ENCODE measurements at places on chromosomes 12 and 14. TPM values are rescaled to one million over a fixed set of nuclear protein-coding genes. Genes with fewer than 3 reads are reported as not detected.

DNA sequence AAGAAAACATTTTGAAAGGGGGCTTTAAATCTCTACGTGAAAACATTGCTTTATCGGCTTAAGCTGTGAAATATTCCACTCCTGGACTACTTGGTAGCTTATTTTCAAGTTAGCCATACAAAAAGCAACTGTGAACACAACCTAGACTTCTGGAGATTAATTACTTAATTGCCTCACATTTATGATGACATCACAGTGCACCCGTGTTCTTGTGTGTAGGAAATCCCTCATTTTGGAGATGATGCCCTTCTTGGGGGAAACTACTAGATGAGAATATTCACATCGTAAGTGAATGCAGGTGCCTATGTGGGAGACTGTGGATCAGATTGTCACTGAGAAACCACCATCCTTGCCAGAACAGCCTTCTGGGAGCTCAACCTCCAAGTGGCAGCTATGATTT lies 10.5 kb upstream of the B4GALNT3 start:
- DNase-seq, result no peak

GRCh38 chr14:88683119-88683518 lies 109.6 kb downstream of the EML5 start:
- DNase-seq, result no peak

DNA sequence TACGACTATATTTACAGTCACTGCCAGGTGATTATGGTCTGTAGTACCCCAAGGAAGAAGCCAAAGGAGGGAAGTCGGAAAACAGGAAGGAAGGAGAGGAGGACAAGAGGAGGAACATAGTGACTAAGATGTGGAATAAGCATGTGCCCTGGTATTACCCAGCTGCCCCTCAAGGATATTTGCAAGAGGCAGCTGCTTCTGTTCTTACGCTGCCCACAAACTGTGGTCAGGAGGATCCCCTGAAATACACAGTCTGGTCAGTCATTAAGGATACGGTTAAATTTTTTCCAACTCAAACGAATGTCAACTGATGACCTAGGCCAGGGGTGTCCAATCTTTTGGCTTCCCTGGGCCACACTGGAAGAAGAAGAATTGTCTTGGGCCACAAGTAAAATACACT lies 126.5 kb downstream of the CMAS start:
- DNase-seq, result no peak

DNA sequence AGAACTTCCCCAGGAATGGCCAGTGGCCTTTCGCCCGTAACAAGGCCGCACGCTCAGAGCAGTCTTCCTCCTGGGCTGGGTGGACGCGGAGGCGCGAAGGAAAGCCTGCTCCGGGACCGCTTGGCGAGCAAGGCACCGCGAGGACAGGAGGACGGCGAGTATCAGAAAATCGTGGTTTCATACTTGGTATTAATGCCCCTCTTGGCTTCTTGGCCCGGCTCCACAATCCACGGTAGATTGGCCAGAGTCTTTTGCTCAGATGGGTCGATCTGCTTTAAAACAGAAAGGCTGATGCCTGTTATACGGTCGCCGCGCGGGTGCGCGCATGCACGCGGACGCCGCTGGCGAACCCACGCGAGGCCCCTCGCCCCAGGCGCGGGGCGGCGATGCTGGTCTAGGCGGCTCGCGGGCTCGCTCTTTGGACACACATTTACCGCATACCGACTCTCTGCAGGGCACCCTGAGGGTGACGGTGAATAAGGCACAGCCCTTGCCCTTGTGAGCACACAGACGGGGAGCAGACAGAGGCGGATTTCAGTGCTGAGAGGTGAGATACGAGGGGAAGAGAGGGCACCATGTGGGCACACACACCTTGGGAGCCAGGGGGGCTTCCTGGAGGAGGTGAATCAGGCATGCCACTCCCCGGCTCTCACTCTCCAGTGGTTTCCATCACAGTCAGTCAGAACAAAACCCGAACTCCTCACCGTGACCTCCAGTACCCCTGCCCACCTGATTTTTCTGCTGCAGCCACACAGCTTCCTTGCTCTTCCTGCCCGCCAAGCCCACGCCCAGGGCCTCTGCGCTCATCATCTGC lies 100.7 kb downstream of the APAF1 start:
- DNase-seq, result no peak

DNA sequence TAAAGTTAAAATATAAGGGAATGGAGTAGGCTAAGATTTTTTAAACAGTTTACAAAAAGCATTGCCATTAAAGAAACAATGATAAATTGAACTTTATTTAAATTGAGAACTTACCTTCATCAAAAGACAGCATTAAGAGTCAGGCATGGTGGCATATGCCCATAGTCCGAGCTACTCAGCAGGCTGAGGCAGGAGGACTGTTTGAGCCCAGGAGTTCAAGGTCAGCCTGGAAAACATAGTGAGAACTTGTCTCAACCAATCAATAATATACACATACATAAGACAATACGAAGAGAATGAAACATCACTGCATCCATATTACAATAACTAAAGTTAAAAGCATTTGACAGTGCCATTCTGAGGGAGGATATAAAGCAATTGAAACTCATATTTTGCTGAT lies 97.6 kb downstream of the FOXA1 start:
- DNase-seq, result no peak

DNA sequence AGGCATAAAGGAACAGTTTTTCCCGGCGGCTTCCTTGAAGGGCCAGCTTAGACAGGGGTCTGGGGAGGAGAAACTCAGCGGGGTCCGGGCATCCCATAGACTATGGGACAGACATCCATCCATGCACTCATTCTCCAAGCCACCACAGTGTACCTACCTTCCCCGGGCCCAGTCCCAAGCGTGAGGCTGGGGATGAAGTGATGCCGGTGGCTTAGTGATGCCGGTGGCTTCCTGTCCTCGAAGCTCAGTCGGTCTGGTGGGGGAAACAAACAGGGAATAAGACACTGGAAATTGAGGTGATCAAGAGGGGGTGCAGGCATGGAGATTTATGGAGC lies 421 bp downstream of the RTL1 start:
- no peak for DNase-seq

- DNase-seq, result no peak
Measured at GRCh38 chr12:45907955-45908354, 82.4 kb downstream of the SCAF11 start.

GRCh38 chr12:111780615-111781014 lies 13.9 kb downstream of the ALDH2 start:
- no peak for DNase-seq

GRCh38 chr12:81759190-81760051 lies at the start of gene PPFIA2:
TSS of gene PPFIA2 (minus strand) at chr12:81759350.
- DNase-seq, result peak; percentile 78

DNA sequence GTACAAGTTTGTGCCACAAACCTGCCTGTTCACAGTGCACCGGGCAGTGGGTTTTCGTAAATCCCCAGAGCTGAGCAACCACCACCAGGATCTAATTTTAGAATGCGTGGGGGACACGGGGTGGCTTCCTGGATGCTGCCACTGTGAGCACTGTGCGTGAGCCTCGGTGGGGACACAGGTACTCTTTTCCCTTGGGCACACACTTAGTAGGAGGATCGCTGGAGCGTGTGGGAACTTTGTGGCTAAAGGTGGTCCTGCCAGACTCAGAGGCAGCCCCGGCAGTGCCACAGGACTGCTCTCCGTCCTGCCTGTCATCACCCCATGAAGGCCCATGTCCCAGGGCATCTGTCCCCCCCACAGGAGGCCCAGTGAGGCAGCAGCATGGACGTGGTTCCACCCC lies 21.1 kb downstream of the BTBD6 start:
- DNase-seq, result no peak

DNA sequence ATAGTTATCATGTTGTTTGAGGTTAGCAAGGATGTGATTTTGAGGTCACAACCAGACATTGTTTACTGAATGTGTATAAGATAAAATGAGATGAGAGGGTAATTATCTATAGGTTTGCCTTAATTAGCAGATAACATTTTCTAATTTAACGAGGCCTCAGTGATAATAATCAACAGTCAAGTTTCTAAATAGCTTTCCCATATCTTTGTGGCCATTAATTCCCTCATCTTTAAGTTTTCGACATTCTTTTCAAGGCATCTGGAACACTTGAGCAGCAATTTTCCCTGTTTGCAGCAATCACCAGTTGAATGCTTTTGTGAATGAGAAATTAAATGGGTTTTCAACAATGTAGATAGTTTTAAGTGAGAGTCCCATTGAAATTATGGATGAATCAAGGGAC lies 304.1 kb downstream of the SYT1 start:
- DNase-seq, result no peak

DNA sequence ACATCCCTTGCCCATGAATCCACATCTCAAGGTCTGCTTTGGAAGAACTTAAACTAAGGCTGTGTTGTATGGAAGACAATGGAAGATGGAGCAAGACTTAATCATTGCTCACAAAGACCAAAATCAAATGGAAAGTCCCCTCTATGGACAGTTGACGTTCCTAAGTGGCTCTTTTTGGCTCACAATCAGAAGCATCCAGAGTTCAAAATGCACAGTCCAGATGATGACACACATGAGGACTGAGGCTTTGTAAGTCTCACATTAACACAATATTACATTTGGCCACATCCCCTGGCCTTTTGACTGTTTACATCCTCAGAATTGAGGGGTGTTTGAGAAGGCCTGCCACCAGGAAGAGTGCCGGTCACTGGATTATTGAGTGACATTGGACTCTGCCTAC lies 122.3 kb upstream of the CPM start:
- no peak for DNase-seq

DNA sequence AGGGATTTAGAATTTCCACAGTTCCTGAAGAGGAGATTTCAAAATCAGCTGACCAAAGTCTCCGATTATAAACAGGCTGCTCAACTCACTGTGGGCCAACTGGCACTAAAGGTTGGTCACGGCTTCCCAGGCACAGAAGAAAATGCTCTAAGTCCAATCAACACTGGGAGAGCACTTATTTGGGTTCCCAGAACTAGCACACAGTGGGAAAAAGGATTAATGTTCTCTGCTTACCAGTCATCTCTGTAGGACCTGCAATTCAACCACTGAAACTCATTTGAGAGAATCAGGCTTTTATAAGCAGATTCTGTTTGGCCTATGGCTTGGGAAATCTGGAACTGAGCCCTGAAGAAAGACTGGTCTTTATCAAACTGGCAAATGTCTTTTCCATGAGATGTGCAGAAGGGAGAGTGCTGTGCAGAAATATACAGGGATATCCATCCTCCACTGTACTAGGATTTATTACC lies 49.4 kb downstream of the ABCC9 start:
- no peak for DNase-seq

GRCh38 chr12:7197841-7198240 lies 8.4 kb downstream of the PEX5 start:
- no peak for DNase-seq

DNA sequence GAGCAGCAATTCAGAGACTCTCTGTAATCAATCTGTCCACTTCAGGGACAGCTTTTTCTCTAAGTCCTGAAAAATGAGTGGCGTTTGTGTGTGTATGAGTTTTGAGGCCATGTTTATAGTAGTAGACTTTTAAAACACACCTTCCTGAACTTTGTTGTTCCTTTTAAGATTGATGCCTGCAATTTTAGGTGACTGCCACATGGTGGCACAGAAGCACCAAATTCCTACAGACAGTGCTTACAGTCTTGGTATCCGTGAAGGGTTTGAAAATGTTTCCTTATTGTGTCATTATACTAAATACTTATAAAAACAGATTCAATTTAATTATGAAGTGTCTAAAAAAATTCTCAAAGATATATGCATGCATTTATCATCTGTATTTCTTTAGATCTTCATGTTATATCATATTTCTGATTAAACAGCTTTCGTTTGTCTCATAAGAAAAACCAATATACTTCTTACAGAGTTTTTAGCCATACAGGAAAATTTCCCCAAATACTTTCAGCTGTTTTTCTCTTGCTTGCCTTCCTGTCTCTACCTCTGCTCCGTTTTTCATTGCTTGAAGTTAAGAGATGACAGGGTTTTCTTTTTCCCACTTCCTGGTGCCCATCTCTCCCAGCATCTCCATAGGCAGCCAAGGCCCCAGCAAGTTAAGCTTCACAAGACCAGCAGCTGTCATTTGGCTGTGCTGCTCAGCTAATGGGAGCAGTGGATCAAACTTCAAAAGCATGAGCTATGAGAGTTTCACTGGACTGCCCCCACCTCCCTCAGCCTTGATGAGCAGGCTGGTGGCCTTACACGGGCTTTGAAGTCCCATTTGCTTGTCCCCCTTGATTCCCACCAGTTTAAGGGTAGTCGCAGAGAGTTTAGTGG lies 259.6 kb downstream of the AKAP6 start:
- DNase-seq, result no peak

DNA sequence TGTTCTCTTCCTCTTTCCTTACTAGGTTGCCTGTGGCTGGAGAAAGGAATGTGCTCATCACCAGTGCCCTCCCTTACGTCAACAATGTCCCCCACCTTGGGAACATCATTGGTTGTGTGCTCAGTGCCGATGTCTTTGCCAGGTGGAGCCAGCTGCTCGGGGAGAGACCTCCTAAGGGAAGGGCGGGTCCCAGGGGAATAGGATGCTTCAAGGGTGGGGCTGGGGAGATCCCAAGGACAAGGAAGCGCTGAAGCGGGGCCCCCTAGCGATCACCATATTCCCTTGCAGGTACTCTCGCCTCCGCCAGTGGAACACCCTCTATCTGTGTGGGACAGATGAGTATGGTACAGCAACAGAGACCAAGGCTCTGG lies 10.2 kb downstream of the MARS1 start:
- no peak for DNase-seq

DNA sequence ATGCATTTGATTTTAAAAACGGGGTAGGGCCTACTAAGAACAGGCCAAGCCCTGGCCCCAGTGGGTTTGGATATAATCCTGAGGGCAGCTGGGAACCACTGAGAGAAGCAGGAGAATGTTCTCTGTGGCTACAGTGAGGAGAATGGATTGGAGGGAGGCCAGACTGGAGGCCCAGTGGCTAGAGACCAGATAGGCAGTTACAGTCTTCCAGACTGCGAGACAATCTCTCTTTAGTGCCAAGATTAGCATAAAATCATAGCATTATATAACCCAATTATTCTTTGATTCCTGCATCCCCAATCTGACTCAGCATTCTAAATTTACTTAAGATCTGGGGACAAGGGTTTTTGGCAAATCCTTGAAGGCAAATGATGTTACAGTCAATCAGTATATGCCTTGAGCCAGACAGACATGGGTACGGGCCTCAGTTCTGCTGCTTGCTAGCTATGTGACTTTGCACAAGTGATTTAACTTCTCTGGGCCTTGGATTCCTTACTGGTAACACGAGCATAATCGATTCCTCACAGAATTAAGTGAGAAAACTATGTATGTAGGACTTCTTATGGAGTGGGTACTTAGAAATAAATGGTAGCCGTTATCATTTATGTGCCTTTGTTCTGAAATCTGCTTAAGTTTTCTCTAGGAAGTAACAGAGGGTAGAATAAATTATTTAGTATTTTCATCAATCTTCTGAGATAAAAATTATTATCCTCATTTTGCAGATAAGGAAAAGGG lies 18.3 kb downstream of the NINJ2 start:
- no peak for DNase-seq

- peak; percentile 84 for DNase-seq
Measured at GRCh38 chr12:49827401-49828099, 663 bp downstream of the NCKAP5L start.

The SIX6 gene
- total RNA-seq, result not detected

The IFNG-AS1 gene
- 0.54 TPM for total RNA-seq

The MAP3K12 gene
- 21.2 TPM for total RNA-seq

The CAPZA3 gene
- total RNA-seq, result not detected

The KRT78 gene
- total RNA-seq, result not detected

The HPD gene
- 5.2 TPM for total RNA-seq

The BCAT1 gene
- total RNA-seq, result 27.7 TPM

All from aorta (tissue), 5 donors.